A375 (cell line): ENCODE measurements at places on chromosomes 6 and 20. TPM values are rescaled to one million over a fixed set of nuclear protein-coding genes. Genes with fewer than 3 reads are reported as not detected.

The ASIP gene
- not detected in 2 replicates for total RNA-seq

The GNMT gene
- total RNA-seq, result 0.57 TPM in 1 of 2 replicates, not detected in the other

The TDRD6 gene
- total RNA-seq, result under 0.01 and 0.03 TPM in 2 replicates

The PRIM2 gene
- 15.2 and 21.8 TPM in 2 replicates for total RNA-seq

The MRPS26 gene
- 165 and 175 TPM in 2 replicates for total RNA-seq

The SLC17A2 gene
- not detected in 2 replicates for total RNA-seq

The NEURL2 gene
- 6.0 and 6.7 TPM in 2 replicates for total RNA-seq

The C6orf58 gene
- total RNA-seq, result not detected in 2 replicates

The LRFN2 gene
- total RNA-seq, result not detected in 2 replicates

The AGER gene
- total RNA-seq, result 0.64 and 2.6 TPM in 2 replicates

The COX4I2 gene
- not detected in 2 replicates for total RNA-seq

The TMEM200A gene
- total RNA-seq, result 0.75 and 1.1 TPM in 2 replicates

The POM121L2 gene
- total RNA-seq, result not detected in 2 replicates

The RFX6 gene
- total RNA-seq, result not detected in 2 replicates

The TREML2 gene
- total RNA-seq, result 0.16 and 0.19 TPM in 2 replicates
